HuH-7.5 (cell line): ENCODE measurements at places on chromosomes 3 and 15.

DNA sequence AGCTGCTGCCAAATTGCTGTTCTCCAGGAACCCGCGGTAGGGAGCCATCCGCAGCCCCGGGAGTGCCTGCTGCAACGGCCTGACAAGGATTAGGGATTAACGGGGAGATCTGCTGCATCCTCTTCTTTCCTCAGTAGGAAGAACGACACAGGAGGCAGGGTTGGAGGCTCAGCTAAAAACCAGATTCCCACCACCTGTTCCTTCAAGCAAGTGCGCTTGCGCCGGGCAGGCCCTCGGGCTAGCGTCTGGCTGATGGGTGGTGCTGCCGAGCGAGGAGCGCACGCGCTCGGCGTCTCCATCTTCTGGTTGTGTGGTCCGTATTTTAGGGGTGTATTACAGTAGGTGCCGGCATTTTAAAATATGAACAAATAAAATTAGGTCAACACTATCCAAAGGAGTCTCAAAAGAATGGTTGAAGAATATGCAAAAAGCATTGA is 25.4 kb upstream of the SLC25A26 start:
- no peak for DNase-seq

DNA sequence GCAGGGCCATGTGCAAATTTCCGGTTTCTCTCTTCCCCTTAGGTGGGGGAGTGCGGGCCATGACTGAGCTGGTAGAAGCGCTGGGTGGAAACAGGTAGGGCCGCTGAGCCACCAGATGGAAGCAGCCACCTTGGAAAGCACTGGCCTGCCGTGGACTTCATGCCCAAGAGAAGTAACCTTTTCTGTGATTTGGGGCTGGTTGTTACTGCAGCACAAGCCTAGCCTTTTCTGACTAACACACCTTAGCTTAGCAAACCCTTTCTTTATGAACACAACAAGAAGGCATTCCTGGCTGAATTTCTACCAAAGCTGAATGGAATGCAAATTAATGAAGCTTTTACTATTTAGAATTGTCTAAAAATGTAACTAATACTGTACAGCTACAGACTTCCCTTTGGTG is 149.6 kb upstream of the UBE2E1 start:
- DNase-seq: no peak

DNA sequence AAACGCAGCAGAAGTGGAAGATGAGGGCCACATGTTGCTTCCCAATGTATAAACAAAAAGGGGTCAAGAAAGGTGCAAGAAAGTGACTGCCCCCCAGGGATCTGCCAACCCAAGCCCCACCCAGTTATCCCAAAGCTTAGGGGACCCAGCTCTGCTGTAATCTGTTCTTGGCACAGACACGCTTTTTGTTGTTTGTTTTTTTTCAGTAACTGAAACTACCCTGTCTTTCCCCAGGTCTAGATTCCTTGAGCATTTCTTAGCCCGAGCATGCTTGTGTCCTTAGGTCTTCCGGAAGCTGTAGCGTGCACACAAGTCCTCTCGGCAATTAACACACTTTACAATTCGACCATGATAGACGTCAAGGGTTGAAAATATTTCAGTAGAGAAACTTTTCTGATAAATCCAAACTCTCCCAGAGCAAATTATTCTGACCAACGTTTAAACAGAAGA is 8.5 kb upstream of the PPARG start:
- DNase-seq: no peak

DNA sequence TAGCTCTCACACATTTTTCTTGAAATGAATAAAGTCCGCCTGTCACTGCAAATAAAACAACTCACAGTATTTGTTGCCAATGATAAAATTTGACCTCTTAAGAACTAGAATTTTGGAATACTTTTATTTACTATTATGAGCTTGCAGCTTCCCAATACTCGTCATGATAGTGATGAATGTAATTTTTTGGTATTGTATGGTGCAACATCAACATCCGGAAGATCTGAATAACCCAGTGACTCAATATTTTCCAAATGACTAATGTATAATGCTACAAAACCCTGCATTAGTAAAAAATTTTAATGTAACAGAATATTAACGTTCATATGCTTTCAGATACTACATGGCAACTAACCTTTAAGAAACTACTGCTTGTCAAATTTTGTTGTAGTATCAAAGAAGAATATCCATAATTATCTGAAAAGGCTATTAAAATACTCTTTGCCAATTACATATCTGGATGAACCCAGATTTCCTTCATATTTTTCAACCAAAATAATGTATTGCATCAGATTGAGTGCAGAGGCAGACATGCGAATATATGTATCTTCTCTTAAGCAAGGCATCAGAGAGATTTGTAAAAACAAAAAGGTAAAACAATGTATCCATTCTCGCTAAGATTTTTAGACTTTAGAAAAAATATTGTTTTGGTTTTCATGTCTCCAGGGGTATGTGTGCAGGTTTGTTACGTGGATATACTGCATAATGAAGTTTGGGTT is 95.3 kb downstream of the IGF2BP2 start:
- DNase-seq: no peak

GRCh38 chr3:150703756-150704344 is at the start of gene ERICH6:
ERICH6 (minus strand) TSS chr3:150703920; CDS start chr3:150703898, 22 bp downstream.
- DNase-seq: peak; percentile 77

DNA sequence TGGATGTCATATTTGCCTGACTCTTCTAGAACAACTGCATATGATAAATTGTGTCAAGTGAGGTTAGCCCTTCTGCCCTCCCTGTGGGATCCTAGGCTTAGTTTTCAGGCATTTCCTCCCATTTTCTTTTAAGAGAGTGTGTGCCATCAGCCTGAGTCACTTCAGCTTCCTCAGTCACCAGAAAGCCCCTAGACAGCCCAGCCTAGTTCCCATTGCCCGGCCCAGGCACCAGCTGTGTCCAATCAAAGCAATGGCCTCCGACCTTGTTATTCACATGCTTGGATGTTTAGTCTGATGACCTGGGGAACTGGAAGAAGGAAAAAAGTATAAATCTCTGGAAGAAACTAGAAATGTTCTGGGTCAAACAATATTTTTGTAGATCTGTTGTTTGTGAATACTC is 221.9 kb upstream of the LRIG1 start:
- no peak for DNase-seq

GRCh38 chr15:61159901-61160300 is 69.2 kb downstream of the RORA start:
- DNase-seq: no peak

- no peak for DNase-seq
Measured at GRCh38 chr3:19725000-19725399, 209.0 kb downstream of the EFHB start.

DNA sequence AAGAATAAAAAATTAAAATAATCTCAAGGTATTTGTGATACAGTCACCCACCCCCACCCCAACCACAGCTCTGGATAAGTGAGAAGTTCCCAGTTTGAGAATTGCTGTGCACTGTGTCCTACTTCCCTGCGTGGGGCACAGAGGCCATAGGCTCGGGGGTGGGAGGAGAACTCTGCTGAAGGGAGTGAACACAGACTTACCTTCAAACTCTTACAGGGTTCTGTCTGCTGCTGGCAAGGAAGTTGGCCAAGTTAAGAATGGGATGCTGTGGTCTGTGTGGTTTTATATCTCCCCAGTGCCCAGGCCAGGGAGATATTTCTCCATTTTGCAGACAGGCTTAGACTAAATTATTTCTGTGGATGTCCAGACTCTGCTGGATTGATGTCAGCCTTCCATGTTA is 37.6 kb downstream of the SPTSSB start:
- no peak for DNase-seq

- no peak for DNase-seq
Measured at GRCh38 chr3:182633186-182633585, 160.1 kb upstream of the ATP11B start.

DNA sequence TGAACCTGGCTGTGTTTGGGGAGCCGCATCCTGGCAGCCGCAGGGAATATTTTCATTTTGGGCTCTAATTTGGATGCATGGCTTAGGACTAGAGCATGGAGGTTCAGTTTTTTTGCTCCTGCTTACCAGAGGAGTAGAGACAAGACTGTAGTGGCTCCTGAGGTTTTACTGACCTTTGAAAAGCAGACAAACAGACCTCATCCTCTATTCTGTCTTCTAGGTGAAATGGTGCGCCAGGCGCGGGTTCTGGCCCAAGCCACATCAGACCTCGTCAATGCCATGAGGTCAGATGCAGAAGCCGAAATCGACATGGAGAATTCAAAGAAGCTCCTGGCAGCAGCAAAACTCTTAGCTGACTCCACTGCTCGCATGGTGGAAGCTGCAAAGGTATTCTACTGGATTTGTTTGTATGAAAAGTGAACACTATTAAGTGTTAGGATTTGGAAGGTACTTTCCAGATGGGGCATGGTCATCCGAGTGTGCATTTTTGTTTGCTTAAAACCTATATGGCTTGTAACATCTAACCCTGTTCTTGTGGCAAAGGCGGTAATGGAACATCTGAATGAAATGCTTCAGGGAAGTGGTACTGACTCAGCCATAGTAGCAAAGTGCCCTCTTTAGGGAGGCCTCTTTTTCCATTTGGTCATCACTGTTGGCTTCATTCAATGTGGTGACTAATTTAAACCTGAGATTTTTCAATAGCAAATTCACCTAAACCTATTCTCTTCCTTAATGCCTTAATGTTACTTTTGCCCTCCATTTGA is 330.7 kb upstream of the TPM1 start:
- DNase-seq: no peak

- DNase-seq: no peak
Measured at GRCh38 chr3:130569461-130570365, 52.7 kb downstream of the COL6A6 start.

DNA sequence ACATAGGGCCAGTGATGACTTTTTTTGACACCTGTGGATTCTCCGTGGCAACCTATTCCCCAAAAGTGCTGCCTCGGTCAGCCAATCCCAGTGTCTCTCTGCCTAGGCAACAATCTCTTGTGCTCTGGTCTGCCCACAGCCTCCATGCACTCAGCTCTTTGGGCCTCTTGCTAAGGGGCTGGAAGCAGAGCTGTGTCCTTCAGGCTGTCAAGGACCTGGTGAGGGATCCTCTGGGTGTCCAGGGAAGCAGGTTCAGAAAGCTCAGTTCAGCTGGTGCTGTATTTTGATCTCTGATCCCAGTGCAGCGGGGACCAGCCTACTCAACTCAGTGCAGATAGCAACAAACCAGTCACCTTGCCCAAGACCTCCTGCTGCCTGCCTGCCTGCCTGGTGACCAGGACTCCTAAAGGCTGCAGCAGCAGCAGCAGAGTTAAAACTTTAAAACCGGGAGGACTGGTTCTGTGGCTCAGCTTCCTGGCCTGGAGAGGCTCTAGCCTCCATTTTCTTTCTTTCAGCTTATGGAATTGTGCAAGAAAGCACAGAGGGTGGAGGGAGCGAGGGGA is 6.2 kb downstream of the PAK6 start:
- no peak for DNase-seq

GRCh38 chr3:46484388-46484787 is 13.4 kb upstream of the RTP3 start:
- DNase-seq: no peak

GRCh38 chr3:72887705-72888545 is at the start of gene GXYLT2:
GXYLT2 (plus strand) TSS chr3:72888046; CDS start chr3:72888234, 188 bp downstream.
- peak; percentile 50 for DNase-seq

DNA sequence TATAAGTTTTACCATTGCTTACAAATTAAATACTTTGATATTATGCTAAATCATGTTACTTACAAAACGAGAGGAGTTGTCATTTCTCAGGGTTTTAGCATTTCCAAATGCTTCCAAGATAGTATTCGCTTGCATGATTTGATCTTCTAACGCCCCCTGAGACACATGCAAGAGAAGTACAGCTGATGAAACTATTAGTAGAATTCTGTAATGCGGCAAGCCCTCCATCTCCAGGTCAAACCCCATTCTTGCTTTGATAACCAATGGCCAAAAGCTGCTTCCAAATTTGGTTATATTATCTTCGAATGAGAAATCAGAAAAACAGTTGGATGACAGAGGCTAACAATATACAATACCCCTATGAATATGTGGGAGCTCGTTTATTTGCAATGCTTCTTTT is 14.7 kb downstream of the MYH15 start:
- no peak for DNase-seq

DNA sequence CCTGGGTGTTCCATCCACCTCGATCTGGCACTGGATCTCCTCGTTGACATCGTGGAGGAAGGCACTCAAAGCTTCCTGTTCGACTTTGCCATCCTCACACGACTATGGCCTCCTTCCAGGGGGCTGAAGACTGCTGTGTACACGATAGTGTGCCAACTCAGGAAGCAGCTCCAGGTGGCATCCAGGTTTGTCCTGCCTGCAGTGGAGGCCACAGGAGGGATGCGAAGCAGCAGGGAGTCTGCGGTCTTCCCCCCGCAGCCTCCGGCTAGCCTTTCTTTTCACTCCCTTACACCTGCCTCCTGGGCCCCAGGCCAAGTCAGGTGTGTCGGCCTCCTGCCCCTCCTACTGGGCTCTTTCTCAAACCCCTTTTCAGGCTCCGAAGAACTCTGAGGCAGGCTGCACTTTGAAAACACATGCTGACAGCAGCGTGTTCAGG is 32.2 kb downstream of the SYNM start:
- no peak for DNase-seq

GRCh38 chr3:87120881-87121280 is 106.2 kb upstream of the CHMP2B start:
- no peak for DNase-seq

GRCh38 chr15:73972984-73973682 is 19.0 kb downstream of the STOML1 start:
- peak; percentile 93 for DNase-seq

- no peak for DNase-seq
Measured at GRCh38 chr3:88231632-88232031, 81.9 kb downstream of the C3orf38 start.

DNA sequence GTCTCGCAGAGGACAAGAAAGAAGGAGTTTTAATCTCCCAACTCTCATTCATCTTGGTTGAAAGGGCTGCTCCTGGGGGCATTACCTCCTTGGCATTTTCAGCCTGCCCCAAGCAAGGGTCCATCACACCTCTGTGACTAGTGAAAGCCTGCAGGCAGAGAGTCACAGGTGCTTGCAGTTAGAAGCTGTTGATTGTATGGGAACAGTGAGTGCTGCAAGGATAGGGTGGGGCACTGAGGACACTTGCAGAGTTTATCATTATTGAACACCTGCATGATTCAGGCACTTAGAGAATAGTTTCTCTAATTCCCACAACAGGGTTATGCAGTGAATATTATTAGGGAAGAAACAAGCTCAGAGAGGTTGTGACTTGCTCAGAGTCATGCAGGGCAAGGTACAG is 41.7 kb upstream of the IGF2BP2 start:
- DNase-seq: no peak
